ENCODE measurements at places on chromosomes 3 and 15.

DNA sequence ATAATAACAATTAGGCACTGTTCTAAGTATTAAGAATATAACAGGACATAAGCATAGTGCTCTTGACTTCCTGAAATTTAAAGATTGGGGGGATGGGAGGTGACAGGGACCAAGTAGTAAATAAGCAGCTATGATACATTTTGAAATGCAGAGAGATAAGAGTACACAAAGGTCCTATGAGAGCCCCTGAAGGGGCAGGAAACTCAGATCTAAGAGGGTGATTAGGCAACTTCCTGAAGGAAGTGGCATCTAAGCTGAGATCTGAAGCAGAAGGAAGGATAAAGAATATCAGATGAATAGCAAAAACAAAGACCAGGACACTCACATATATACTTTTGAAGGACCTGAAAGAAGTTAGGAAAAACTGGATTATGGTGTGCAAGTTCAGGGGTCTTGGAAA, 415.2 kb upstream of the FRG2C start:
- no peak for DNase-seq

GRCh38 chr3:52854013-52854412, 19.2 kb upstream of the MUSTN1 start:
- DNase-seq = no peak

GRCh38 chr3:116280130-116280740, 165.1 kb downstream of the LSAMP start:
- DNase-seq = no peak

DNA sequence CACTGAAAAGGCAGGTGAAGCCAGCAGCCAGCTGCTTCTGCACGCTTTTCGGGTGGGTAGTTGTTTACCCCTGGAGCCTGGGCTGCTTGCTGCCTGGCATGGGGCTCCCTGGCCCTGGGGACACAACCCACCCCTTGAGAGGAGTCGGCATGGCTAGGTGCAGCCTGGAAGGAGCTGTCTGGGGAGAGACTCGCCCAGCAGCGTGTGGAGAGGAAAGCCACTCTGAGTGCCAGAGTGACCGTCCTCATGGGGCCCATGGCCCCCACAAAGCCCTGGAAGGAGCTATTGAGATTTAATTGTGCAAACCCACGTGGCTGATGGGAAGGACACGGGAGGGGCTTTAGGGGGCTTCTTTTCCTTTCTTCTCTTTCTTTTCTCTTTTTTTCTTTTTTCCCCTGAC, 137.5 kb downstream of the OPA1 start:
- no peak for DNase-seq

DNA sequence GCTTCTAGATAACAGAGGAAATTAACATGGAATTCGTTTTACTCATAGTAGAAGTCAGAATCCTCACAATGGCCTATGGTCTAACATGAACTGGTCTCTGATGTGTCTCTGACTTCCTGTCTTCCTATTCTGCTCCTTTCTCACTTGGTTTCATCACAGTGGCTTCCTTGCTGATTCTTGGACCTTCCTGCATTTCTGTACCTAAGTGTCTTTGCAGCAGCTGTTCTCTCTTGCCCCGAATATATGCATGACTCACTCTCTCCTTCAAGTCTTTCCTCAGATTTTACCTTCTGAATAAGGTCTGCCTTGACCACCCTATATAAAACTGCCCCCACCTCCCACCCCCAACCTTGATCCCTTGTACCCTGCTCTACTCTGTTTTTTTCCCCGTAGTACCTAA, 14.1 kb downstream of the ARL13B start:
- no peak for DNase-seq

DNA sequence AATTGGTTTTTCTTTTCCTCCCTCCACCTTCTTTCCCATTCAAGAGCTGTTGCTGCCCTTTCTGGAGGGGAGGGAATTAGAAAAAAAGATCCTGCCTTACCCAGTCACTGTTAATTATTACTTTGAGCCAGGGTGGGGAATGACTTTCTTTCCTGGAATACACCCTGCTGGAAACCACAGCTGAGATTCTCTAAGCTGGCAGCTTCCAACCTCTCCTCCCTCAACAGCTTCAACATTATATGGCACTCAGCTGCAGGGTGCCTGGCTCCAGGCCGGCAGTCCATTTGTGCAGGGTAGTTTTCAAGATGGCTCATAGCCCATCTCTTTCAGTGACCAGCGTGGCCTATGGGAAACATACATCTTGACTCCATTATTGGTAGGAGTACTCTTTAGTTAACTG, 105.8 kb downstream of the UBE3A start:
- peak; percentile 40 for DNase-seq

DNA sequence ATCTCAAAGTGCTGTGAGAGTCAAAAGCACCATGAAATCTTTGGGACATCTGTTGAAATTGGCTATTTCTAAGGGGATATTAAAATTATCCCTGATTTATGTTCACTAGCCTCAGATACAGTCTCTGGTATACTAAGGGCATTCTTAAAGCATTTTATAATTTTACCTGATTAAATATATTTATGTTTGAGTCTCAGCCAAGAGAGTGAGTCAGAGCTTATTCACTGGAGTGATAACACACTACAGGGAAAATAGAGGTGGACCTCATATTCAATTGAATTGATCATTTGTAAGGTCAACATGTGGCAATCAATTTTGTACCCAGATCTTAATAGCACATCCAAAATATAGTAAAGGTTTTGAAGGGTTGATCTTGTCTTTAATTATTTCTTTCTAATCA, 733.6 kb downstream of the EPHA3 start:
- no peak for DNase-seq

- no peak for DNase-seq
Measured at GRCh38 chr3:151639418-151639740, 94.3 kb upstream of the AADACL2 start.

GRCh38 chr15:37081983-37082382, 18.4 kb downstream of the MEIS2 start:
- peak; percentile 86 for DNase-seq

DNA sequence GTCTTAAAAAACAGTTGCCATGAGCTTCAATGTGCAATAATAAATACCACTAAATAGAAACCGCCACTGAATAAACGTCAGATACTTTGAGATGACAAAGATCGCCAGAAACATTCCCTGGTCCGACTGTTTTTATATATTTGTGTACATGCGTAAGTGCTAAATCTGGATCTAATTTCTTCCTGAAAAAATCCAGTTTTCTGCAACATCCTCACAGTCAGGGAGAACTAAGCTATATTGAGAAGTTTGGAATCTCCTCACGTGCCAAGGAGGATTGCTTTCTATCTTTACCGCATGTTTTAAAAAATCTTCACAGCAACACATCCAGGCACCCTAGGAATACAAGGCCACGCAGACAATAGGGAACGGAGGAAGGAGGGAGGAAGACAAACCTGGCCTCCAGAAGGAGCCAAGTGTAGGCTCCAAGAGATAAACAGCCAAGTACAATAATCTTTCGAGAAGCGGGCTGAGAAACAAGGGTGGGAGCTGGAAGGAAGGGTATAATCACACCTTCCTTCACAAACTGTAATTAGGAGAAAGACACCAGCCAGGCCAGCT, 5.7 kb downstream of the VGLL4 start:
- DNase-seq = no peak

DNA sequence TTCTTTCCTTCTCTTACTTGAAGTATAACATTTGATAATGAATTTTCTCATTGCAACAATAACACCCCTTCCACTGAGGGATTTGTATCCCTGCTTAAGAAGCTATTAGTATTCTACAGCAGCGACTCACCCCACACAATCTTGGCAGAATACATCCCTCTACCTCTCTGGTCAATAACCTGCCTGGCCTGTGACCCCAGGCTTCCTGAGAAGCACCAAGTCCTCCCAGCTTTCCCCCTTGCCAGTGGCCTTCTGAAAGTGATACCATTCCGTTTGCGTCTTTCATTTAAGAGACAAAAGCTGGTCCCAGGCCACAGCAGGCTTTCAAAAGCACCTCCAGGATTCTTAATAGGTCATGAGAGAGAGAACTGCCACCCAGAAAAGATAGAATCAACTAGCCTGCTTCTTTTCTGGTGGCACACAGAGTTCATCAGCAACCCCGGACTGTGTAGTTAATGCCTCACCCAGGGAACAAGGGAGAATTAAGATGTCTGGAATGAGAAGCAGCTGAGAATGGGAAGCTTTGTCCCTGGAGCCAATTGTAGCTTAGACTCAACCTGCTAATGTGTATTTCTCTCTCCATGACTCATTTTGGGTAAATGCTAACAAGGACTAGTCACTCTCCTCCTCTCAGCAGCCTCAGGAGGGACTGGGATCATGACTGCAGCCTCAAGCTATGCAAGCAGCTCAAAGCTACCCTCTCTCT, 101.0 kb upstream of the CPNE4 start:
- DNase-seq = peak; percentile 96

DNA sequence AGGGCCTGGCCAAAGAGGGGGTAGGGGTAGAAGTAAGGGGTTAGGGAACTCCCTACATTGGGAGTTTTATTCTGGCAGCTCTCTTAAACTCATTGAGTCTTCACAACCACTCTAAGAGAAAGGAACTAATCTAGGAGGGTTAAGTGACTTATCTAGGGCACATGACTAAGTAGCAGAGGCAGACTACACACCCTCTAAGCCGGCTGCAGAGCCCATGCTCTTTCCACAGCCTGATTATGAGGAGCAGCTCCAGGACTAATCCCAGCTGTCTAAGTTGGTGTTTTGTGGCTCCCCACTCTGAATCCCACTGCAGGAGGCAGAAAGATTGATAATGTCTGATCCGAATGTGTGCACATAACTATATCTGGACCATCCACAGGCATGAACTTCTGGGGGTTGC, 374.6 kb downstream of the EPHB1 start:
- no peak for DNase-seq

GRCh38 chr15:30923429-30923828, 19.7 kb downstream of the FAN1 start:
- DNase-seq = no peak

GRCh38 chr3:184477940-184478339, 83.6 kb upstream of the EPHB3 start:
- no peak for DNase-seq

GRCh38 chr3:74661672-74662071, 47.2 kb upstream of the CNTN3 start:
- DNase-seq = no peak

GRCh38 chr3:124663690-124664089, 66.6 kb upstream of the UMPS start:
- peak; percentile 0 for DNase-seq

DNA sequence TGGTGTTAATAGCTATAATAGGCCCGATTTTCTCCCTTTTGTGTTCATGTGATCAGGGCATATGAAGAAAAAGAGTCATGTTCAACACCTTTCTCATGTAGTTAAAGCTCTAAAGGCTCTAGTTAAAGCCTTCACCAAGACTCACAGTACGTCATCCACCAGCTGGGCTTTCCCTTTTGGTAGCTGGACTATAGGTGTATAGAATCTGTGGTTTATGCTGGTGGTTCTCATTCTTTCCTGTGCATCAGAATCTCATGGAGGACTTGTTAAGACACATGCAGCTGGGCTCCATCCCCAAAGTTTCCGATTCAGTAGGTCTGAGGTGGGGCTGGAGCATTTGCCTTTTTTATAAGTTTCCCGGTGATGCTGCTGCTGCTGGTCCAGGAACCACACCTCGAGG, 31.0 kb downstream of the CFAP91 start:
- DNase-seq = no peak

GRCh38 chr15:69843276-69843899, 254.3 kb downstream of the TLE3 start:
- no peak for DNase-seq

- DNase-seq = no peak
Measured at GRCh38 chr3:97417-98258, 98.9 kb upstream of the CHL1 start.

- DNase-seq = no peak
Measured at GRCh38 chr3:167777356-167777755, 41.8 kb downstream of the SERPINI1 start.

GRCh38 chr15:62046078-62046743, 14.0 kb downstream of the VPS13C start:
- DNase-seq = no peak

- DNase-seq = no peak
Measured at GRCh38 chr3:14016900-14017475, 107.7 kb downstream of the CHCHD4 start.

DNA sequence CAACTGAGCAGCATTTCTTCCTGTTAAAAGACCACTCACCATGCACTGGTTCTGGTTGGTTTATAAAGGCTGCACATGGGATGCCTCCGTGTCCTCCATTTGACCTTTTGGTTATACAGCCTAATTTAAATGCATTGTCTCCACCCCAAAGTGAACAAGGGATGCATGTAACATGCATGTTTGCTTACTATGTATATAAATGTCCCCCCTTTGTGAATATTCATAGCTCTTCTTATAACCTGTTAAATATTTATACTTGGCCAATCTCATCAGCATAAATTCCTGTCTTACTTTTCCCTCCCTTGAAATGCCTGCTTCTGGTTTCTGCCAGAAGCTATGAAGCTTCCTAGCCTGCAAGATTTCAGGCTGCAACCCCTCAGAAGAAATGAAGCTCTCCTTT, 27.4 kb downstream of the TARS3 start:
- DNase-seq = no peak

DNA sequence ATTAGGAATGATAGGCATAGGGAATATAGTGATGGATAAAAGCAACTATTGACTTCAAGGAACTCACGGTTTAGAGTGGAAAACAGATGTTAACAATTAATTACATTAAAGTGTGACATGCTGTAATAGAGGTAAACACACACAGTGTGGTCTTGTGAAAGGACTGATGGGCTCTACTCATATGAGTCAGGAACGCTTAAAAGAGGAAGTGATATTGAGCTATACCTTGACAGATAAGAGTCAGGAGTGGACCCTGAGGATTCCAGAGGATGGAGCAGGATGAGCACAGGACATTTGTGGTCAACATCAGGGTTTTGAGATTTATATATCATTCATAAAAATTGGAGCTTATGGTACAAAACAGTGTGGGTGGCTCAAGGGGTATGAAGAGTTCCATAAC, 11.0 kb downstream of the EXOG start:
- no peak for DNase-seq

GRCh38 chr3:197028728-197029510, 698 bp downstream of the MELTF start:
- no peak for DNase-seq

GRCh38 chr3:123258811-123259420, 57.2 kb downstream of the SEC22A start:
- DNase-seq = peak; percentile 63

GRCh38 chr3:169430707-169431404, 232.7 kb downstream of the MECOM start:
- peak; percentile 9 for DNase-seq

DNA sequence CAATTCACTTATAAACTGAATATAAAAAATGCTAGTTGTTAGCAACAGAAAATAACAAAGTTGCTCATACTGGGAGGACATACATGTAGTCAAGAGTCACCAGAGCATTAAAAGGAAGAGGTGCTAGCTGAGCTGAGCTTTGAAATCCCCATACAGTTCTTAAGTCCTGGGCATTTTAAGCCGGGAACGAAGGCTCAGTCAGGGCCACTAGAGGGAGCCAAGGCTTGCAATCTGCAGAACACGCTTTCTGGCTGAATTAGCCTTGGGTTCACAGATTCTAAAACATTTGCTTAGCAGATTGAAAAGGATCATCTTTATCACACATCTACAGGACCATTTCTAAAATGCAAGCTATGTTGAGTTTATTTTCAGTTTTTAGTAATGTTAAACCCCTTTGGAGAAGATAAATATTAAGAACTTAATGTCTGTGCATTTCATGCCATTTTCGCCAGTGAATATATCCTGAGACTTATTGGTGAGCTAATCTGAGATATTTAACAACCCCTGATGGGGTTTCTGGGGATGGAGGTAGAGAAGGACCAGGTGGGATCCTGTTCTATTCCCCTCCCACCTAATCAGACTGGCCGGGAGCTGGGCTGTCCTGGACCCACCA, 26.3 kb upstream of the MNS1 start:
- DNase-seq = peak; percentile 49

Data from kidney glomerular epithelial cell (primary cell).